ENCODE measurements at places on chromosomes 11 and 22.

DNA sequence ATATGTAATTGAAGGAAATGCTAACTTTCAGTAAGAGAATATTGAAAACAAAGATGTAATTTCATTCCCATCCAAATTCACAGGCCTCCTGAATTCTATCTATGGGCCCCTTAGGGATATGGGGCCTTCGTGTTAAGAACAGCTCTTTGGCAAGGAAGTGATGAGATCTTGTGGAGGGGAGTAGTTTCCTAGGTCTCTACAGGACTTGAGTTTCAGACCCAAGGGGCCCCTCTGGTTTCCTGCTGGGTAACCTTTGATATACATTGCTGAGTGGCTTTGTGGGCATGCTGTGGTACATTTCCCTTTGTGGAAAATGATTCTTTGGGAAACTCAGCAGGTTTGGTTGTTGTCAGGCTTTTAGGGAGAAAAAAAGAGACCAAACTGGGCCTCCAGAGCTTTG lies 6.2 kb downstream of the STIM1 start:
- DNase-seq, result no peak

DNA sequence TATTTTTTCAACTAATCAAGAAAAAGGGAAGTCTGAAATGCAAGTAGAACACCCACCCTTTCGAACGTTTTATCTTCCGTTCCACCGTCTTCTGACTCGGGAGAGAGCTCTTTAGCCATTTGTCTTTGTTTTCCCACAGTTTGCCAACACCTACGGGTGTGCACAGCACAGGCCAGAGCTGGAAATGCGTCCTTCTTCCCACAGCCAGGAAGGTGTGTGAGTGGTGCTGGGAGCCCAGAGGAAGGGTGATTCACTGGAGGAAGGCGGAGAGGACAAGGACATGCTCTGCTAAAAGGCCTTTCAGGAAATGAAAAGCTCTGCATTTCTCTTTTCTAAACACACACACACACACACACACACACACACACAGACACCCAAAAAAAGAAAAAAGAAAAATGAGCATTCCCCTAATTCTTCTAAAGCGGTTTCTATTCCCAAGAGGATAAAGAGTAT lies 18.5 kb downstream of the ENDOD1 start:
- no peak for DNase-seq

DNA sequence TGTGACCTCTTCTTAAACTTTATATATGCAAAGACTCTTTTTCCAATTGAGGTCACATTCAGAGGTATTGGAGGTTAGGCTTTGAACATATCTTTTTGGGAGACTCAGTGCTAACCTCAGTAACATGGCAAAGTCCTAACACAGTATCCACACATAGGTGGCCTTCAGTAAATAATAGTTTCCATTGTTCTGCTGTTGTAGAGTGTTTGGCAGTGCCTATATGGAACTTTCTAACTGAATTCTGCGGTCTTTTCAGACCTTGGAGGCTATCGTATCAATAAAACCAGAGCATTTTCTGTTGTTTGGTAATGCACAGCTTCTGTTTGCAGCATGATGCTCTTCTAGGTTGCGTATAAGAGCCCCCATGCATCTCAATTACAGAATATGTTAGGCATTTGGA lies 47.0 kb downstream of the LDLRAD3 start:
- DNase-seq, result no peak

DNA sequence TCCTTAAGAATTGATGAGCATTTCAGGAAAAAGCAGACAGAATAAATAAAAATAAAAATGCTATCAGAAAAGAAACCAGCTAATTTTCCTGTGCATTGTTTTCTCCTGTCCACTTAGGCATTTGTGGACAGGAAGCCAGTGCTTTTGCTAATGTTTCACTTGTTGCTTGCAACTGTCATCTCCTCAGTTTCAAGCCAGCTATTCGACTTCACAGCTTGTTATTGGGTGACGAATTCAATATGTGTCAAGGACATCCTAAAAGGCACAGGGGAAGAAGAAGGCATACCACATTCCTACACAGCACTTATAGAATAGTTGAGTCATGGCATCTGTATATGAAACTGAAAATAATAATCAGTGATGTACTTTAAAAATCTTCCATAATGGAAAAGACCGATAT lies 530.6 kb upstream of the KIRREL3 start:
- no peak for DNase-seq

DNA sequence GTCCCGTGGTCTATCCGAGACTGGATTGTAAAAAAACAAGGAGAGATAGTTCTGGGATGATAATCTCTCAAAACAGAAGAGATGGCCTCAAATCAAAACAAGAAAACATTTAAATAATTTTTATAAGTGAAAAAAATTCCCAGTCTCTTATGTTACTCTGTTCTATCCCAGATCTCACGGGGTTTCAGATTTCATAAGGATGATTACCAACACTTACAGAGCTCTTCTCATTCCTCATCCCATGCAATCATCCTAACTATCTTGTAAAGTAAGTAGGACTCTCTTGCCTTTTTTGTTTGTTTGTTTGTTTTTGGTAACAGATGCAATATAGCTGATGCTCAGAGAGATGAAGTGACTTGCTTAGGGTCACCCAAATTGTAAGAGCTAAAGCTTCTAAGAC lies 20.0 kb upstream of the ZBTB16 start:
- DNase-seq, result no peak

- DNase-seq, result no peak
Observed at GRCh38 chr11:93498641-93499040, 44.5 kb downstream of the SMCO4 start.

DNA sequence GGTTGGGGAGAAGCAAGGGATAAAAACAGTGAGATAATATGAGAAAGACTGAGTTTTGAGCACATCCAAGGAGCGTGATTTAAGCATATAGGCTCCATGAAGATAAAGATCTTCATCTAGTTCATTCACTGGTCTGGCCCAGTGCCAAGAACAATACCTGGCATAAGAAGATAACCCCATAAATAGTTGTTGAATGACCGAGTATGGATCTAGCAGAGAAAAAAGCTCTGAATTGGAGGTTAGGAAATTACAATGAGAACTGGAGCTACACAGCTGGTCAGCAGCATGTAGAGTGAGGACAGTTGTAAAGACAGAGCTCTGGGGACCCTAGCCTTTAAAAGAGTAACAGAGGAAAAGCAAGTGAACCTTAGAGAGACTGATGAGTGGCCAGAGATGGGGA lies 33.0 kb upstream of the PAK1 start:
- no peak for DNase-seq

DNA sequence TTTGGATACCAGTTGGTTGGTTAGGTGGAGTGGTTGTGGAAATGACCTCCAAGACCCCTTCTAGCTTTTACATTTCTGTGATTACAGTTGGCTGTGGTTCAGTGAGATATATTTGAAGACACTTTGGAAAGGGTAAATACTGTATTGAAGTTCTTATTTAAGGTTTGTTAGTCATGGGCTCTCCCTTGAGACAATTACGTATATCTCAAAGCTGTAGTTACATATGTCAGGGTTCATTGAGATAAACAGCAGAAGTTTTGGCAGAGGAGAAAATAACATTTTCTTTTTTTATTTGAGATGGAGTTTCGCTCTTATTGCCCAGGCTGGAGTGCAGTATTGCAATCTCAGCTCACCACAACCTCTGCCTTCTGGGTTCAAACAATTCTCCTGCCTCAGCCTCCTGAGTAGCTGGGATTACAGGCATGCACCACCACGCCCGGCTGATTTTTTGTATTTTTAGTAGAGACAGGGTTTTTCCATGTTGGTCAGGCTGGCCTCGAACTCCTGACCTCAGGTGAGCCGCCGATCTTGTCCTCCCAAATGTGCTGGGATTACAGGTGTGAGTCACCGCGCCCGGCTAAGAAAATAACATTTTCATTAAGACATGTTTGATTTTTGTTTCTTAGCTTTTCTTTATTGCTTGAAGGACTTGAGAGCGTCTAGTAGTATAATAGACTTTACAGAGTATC lies 1.9 kb downstream of the RNF121 start:
- no peak for DNase-seq

- no peak for DNase-seq
Observed at GRCh38 chr11:19055016-19055415, 5.5 kb downstream of the MRGPRX2 start.

DNA sequence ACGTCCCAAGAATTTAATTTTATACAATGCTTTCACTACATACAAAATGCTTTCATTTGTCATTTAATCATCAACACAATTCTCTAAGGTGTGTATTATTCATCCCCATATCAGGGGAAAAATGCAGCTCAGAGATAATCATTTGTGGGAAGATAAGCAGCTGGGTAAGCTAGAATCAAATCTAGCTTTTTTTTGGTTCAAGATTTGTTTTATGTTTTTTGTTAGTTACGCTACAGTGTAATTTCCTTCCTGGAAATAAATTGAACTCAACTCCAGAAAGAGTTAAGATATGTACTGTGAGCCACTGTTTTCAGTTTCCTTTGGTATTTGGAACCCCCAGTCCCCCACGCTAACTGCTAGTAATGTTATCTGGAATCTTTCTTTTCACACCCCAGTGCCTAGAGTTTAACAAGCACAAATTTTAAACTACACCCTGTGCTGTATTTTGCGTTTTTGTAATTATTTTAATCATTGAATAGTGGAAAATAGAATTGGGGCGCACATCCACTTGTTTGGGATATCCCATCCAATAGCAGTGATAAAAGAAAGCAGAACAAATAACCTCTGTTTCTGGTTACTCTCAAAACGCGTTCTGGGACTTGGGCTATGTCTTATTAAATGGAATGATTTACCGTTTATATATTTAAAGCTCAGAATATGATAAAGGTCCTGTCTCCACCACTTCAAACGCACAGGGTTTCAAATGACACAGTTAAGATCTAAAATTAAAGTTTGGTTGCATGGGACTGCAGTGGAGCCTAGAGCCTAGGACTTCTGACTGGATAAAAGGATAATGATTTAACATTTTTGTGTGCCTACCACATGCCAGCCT lies 2.1 kb upstream of the HSPA8 start:
- DNase-seq, result no peak

DNA sequence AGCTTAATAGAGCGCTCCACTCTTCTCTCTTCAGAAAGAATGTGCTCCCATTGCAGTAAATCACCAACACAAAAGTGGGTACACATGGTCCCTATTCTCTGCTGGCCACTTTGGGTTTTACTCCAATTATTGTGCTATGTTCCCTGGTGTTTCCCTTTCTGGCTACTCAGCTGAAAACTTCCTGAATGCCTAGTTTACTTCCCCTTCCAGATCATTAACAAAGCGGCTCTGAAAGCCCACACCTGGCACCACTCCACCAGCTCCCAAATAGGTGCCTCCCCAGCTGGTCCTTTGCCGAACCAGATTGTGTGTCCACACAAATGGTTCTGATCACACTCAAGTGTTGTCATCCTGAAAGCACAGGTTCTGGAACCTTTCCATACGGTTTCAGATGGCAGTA lies 443.7 kb downstream of the NTM start:
- DNase-seq, result no peak

- no peak for DNase-seq
Observed at GRCh38 chr11:57424137-57424791, 2.7 kb downstream of the SLC43A3 start.

DNA sequence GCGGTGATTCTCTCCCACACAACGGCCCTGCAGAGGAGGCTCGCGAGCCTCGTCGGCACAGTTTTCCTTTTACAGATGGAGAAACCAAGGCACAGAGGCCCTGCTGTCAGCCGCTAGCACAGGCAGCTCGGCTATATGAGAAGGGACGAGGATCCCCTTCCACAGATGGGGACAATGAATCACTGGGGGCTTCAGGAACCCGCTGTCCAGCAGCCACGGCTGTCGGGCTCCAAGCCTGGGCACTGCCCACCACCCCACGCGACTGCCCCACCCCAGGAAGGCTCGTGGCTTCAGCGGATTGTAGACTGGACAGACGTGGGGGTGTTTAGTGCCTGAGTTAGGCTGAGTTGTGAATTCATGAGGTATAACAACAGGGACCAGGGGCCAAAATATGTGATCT lies 17.2 kb upstream of the FGF3 start:
- no peak for DNase-seq

- no peak for DNase-seq
Observed at GRCh38 chr11:96061069-96061468, 137.2 kb upstream of the MTMR2 start.

Data from AG09319 (cell line).